ENCODE measurements at places on chromosomes 5 and 9.

DNA sequence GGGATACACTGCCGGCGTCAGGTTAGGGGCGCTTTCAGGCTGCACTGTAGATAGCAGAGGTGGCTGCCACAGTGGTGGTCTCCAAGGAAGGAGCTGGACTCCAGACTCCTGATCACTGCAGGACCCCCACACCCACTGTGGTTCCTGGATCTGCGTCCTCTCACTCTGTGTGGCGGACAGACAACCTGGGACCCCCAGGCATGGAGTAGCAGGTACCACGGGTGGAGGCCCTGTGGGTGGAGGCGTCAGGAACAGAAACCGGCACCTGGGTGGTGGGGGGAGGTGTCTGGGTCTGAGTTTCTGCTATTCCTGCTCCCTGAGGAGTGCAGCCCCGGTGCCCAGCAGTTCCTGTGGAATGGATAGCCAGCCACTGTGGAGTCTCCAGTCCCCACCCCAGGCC is 75.1 kb upstream of the PCAT7 start:
- H3K36me3 ChIP-seq: no peaks in the 10 kb centered on the region
- no peaks in the 10 kb centered on the region for H3K4me1 ChIP-seq
- H3K27me3 ChIP-seq: peaks cover 16% of the 10 kb centered on the region
- no peak overlapping the region for H3K4me3 ChIP-seq

GRCh38 chr9:107830479-107830878 is 340.9 kb upstream of the KLF4 start:
- H3K27me3 ChIP-seq: no peaks in the 10 kb centered on the region
- no peaks in the 10 kb centered on the region for H3K36me3 ChIP-seq
- H3K27ac ChIP-seq: no peak overlapping the region
- H3K4me1 ChIP-seq: no peaks in the 10 kb centered on the region
- no peak for DNase-seq

DNA sequence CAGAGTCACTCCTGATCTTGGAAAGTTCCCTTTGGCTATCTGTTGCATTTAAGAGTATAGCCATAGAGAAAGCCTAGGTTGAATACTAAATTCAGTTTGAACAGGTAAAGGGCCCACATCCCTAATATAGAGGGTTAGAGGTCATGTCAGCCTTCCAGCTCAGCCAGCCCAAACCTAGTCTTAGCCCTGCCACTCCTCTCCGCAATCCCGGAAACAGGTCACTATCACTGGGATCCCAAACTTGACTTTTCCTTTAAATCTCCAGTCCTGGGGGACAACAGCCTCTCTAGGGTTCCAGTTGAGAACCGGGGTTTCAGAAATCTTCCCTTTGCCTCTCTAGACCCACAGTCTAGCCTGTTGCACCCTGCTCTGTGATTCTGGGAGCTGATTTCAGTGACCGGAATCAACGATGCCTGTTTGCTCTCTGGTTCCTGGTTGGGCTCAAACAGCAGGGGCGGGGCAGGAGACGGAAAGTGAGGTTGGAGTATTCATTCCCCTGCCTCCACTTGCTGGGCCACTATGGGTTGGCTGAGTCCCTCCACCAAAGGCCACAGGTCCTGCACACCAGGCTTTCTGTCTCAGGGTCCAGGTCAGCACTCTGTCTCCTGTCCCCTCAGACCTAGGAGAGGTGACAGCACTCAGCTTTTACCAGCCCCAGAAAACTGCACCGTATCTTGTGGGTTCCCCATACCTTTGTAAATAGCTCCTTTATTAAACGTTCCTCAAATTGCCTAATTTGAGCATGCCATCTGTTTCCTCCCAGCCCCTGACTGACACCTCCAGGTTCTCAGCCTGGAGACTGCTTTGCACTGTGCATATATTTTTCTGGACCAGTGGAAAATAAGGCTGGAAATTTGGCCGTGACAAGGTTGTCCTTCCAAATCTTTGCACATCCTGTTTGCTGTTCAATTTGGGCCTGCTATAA is 23.8 kb upstream of the CPEB4 start:
- H3K4me3 ChIP-seq: no peak overlapping the region
- peaks cover 2% of the 10 kb centered on the region for H3K27me3 ChIP-seq
- H3K36me3 ChIP-seq: no peaks in the 10 kb centered on the region
- no peaks in the 10 kb centered on the region for H3K4me1 ChIP-seq

GRCh38 chr9:93690618-93691017 is 114.2 kb downstream of the PHF2 start:
- DNase-seq: no peak
- no peaks in the 10 kb centered on the region for H3K4me1 ChIP-seq

GRCh38 chr5:126967808-126968466 is 62.4 kb downstream of the MARCHF3 start:
- H3K4me3 ChIP-seq: no peak overlapping the region
- peaks cover 15% of the 10 kb centered on the region for H3K4me1 ChIP-seq

DNA sequence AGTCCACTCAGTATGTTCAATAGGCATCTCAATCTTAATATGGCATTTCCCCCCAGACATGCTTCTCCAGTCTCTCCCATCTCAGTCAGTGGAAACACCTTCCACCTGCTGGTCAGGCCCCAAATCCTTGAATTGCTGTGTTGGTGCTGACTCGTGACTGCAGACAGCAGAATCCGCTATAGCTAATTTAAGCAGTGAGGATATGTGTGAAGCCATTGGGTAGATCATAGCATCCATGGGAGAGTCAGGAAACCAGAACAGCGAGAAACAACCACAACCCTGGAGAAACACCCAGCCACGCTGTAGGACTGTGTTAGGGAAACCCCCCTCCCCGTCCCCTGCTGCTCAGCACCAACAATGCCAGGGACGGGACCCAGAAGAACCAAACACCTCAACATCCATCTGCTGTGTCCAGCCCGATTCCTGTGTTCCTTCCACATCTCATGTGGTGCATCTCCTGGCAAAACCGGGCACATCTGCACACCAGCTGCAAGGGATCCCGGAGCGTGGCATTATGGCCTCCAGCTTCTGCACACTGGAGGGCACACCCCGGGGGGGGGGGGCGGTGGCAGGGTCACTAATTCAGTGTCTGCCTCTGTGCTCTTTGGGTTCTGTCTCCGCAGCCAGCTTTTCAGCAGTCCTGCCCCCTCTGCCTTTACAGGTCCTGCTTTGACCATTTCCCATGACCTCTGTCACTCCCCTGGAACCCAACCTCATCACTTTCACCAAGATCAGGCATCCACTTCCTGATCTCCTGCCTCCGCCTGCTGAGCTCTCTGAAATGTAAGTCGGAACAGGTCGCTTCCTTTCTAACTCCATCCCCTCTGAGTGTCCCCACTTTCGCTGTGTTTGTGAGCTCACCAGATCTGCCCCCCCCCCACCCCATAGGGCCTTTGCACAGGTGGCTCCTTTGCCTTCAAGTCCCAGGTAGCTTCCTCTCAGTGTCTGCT is 2.4 kb upstream of the PLEKHG4B start:
- H3K4me1 ChIP-seq: no peaks in the 10 kb centered on the region
- peaks cover 44% of the 10 kb centered on the region for H3K27me3 ChIP-seq
- no peak overlapping the region for H3K27ac ChIP-seq
- peaks cover 5% of the 10 kb centered on the region for H3K36me3 ChIP-seq
- H3K4me3 ChIP-seq: no peak overlapping the region
- no peak for DNase-seq

DNA sequence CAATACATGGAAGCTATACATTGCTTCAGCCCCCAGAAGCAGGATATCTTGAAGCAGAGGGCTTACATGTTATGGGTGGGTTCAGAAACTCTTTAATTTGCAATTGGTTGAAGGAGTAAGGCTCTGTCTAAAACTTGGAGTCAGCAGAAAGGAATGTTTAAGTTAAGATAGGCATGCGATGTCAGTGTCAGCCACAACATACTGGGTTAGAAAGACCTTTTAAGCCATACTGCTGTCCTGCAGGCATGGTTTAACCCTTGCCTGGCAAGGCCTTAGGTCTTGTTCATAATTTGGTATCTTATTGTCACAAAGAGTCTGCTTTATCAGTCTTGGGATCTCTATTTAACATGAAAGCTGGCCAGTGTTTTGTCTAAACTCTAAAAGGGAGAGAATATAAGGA is 1619.6 kb upstream of the WWC1 start:
- no peaks in the 10 kb centered on the region for H3K36me3 ChIP-seq
- H3K4me1 ChIP-seq: no peaks in the 10 kb centered on the region
- no peaks in the 10 kb centered on the region for H3K27me3 ChIP-seq
- no peak for DNase-seq
- no peak overlapping the region for H3K4me3 ChIP-seq

DNA sequence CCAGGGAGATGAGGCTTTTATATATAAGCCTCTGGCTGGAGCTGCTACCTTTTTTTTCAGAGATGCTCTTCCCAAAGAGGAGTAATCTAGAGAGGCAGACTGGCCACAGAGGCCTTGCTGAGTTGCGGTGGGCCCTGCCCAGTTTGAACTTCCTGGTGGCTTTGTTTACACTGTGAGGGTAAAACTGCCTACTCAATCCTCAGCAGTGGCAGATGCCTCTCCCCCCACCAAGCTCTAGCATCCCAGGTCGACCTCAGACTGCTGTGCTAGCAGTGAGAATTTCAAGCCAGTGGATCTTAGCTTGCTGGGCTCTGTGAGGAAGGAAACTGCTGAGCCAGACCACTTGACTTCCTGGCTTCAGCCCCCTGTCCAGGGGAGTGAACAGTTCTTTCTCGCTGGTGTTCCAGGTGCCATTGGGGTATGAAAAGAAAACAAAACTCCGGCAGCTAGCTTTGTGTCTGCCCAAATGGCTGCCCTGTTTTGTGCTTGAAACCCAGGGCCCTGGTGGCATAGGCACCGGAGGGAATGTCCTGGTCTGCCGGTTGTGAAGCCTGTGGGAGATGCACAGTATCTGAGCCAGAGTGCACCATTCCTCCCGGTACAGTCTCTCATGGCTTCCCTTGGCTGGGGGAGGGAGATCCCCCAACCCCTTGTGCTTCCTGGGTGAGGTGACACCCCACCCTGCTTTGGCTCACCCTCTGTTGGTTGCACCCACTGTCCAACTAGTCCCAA is 219.5 kb upstream of the IZUMO3 start:
- no peak for DNase-seq
- H3K27ac ChIP-seq: no peak overlapping the region
- H3K4me1 ChIP-seq: no peaks in the 10 kb centered on the region
- H3K27me3 ChIP-seq: no peaks in the 10 kb centered on the region
- no peak overlapping the region for H3K4me3 ChIP-seq

DNA sequence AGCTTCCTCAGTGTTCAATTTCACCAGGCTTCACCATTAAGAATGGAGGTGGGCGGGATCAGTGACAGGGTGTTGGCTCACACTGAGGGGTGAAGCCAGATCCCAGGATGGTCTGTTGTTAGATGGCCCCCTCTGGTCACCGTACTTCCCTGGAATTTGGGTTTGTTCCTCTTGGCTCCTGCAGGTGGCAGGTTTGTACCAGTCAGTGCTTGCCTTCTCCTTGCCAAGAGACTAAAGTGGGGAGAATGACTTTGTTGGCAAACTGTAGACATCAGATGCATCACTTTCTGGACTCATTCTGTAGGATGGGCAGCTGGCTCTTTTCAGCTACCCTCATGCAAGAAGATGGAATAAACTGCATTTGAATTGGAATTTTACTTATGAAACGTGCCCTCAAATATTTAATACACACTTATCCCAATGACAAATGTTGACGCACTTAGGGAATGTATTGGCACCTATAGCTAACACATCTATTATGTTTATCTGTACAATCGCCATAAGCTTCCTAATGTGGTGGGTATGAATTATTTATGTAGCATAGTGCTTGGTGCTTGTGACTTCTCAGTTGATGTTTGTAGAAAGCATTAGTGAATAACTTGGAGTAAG is 31.4 kb upstream of the ANKRD55 start:
- no peak overlapping the region for H3K4me3 ChIP-seq
- peaks cover 9% of the 10 kb centered on the region for H3K27me3 ChIP-seq
- H3K27ac ChIP-seq: no peak overlapping the region
- no peaks in the 10 kb centered on the region for H3K36me3 ChIP-seq
- H3K4me1 ChIP-seq: peaks cover 2% of the 10 kb centered on the region
- no peak for DNase-seq

DNA sequence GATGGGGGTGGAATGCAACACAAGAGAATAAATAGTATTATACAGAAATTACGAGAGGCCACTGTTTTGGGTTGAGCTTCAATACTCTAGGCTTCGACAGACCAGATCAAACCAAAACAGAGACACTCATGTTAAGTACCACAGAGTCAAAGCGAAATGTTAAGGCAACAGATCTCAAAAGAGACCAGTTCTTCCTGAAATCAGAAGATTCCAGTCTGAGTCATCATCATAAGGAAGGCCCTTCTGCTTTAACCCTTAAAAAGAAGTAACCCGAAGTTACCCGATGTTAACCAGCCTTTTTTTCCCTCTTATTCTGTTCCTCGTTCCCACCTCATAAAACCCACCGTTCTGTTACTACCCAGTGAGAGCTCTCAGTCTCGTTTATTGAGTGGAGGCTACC is 75.9 kb downstream of the SFXN1 start:
- no peak overlapping the region for H3K27ac ChIP-seq
- H3K4me3 ChIP-seq: no peak overlapping the region
- peaks cover 18% of the 10 kb centered on the region for H3K27me3 ChIP-seq
- H3K4me1 ChIP-seq: no peaks in the 10 kb centered on the region

- DNase-seq: no peak
- H3K27me3 ChIP-seq: peaks cover 73% of the 10 kb centered on the region
- H3K4me3 ChIP-seq: no peak overlapping the region
- peaks cover 2% of the 10 kb centered on the region for H3K36me3 ChIP-seq
Measured at GRCh38 chr5:93606382-93606752, 23.3 kb downstream of the NR2F1 start.

DNA sequence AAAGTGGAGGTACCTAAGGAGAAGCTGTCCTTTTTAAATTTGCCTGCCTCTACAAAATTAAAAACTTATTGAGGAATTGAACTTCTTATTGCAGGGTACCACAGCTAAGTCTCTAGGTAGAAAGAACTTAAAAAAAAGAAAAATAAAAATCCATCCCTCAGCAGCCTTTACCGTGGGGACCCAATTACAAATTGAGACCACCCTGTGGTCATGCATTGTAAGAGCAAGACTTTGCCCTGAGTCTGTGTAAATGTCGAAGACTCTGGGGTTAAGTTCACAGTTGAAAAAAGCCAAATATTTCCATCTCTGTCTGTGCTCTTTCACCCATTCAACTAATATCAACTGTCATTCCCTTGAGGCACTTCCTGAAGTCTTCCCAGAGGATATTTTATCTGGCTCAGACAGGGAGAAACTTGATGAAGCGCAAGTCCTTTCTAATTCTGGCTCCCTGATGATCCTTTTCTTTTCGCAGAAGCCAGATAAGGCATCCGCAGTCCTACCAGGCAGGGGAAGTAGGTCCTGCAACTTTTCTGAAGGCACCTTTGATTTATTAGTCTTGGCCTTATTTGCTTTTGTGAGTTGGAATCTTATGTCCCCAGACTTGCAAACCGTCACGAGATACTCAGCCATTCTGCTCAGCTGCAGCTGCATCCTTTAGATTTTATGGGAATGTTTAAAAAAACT is 323.8 kb upstream of the WWC1 start:
- H3K4me1 ChIP-seq: no peaks in the 10 kb centered on the region
- H3K27ac ChIP-seq: no peak overlapping the region
- no peaks in the 10 kb centered on the region for H3K36me3 ChIP-seq
- H3K27me3 ChIP-seq: no peaks in the 10 kb centered on the region
- DNase-seq: no peak
- H3K4me3 ChIP-seq: no peak overlapping the region

GRCh38 chr5:149227168-149227826 is 44.4 kb upstream of the AFAP1L1 start:
- no peak overlapping the region for H3K4me3 ChIP-seq
- H3K36me3 ChIP-seq: no peaks in the 10 kb centered on the region
- H3K27me3 ChIP-seq: peaks cover 5% of the 10 kb centered on the region
- no peak overlapping the region for H3K27ac ChIP-seq
- DNase-seq: no peak
- H3K4me1 ChIP-seq: peaks cover 16% of the 10 kb centered on the region
